CD4-positive, alpha-beta T cell treated with Interleukin-10 for 1 hour (primary cell): ENCODE measurements at places on chromosomes 6 and 20.
A peak's percentile ranks its signal among the peaks of the same experiment; 100 is the strongest.

GRCh38 chr6:160737934-160738333, 35.9 kb downstream of the PLG start:
- DNase-seq, result no peak

DNA sequence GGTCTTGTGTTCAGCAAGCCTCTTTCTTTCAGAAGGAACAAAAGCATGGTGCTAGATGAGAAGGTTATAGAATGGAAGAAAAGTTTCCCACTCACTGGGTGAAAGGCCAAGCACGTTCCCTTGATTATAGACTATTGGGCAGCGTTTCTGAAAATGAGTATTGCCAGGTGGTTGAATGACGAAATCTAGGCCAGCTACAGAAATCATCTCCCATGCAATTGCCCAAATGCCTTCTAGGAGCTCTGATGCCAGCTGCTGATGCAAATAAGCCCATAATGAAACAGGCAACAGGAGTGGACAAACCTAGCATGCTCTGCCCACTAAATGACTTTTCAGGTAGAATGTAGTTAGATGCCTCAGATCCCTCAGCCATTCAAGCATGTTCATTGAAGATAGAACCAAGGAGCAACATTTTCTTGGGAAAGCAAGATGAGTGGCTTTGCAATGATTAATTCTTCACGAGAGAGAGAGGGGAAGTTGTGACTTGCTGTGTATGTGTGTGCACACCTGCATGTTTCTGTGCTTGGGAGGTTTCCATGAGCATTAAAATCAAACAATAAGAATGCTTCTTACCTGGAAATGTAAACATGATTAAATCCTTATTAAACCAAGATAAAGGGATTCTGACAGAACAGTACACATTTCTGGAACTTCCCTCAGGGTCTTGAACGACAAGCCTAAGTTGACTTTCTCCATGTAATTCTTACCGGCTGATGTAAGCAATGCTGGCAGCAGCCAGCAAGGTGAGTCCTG, 43.6 kb downstream of the ADTRP start:
- DNase-seq, result no peak

- no peak for DNase-seq
Measured at GRCh38 chr6:47853766-47854165, 71.9 kb downstream of the OPN5 start.

DNA sequence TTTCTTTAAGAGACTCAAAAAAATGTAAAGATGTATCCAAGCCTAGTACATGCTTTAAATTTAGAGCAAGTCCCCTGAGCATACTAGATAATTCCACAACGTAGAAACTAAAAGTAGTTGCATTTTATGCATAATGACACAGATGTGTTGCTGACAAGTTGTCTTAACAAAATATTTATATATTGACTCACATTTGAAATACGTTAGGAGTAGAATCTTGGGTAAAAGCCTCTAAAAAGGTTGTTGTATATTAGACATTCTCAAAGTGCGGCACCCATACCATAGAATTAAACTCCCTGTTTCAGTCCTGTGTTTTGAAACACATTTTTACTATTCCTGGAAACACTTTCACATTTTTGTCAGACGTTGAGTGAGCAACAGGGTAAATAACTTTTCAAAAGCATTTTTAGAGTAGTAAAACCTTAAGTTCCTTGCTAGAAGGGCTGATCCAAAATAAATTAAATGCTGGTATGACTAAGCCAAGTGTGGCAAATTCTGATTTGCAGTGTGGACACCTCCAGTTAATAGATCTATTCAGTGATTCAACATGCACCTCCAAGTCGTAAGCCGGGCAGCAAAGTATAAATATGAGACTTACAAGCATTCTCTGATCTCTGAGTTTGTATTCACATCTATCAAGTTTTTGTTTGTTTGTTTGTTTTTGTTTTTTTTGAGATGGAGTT, 97.5 kb downstream of the GMDS start:
- no peak for DNase-seq

- DNase-seq, result no peak
Measured at GRCh38 chr6:47076422-47077344, 34.6 kb upstream of the ADGRF1 start.

DNA sequence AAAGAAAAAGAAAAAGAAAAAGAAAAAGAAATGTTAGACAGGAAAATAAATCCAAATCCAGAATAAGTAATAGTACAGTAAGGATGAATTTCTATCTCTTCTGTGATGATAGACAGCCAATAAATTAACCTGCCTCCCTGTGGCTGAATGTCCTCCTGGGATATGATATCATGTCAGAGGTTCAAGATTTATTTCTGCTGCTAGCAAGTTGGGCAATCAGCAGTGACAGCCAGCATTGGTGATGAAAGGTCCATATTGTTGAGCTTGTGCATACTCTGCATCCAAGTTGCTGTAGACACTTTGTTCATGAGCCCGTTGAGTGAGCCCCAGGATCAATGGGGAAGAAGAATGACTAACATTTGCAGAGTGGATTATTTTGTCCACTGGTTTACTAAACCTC, 44.9 kb upstream of the CEP85L start:
- DNase-seq, result no peak

DNA sequence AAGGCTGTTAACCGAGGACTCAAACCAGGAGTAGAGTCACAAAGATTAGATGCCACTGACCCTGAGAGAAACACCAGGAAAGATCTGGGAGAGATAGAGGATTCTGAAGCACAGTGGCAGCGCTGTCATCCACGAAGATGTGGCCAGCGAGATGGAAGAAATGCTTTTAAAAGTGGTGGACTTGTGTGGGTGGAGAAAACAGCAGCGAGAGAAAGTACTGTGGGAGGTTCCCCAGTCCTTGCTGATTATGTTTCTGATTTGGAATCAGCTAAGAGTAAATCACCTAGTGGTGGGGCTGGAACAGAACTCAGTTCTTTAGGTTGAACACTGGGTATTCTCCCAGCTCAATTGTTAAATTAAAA, 435 bp upstream of the ZNF322 start:
- peak; percentile 45 for DNase-seq

- no peak for DNase-seq
Measured at GRCh38 chr6:51182827-51183226, 364.2 kb downstream of the TFAP2B start.

- DNase-seq, result no peak
Measured at GRCh38 chr6:98024359-98024758, 741.3 kb upstream of the MMS22L start.

GRCh38 chr20:51067792-51068191, 44.9 kb upstream of the KCNG1 start:
- no peak for DNase-seq

DNA sequence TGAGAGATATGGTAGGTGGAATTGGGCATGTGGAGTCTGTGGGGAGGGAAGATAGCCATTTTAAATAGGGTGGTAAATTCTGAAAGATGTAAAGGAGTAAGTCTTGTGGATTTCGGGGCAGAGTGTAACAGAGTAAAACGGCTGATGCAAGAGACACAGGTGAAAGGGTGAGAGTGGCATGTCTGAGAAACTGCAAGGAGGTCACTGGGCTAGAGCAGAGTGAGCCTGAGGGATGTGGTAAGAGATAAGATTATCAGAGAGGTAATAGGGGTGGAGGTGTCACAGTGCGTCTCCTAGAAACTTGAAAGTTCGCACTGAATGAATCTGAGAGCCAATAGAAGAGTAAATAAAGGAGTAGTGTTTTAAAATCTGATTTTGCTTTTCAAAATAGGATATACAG, 308.1 kb downstream of the EPM2A start:
- DNase-seq, result no peak

DNA sequence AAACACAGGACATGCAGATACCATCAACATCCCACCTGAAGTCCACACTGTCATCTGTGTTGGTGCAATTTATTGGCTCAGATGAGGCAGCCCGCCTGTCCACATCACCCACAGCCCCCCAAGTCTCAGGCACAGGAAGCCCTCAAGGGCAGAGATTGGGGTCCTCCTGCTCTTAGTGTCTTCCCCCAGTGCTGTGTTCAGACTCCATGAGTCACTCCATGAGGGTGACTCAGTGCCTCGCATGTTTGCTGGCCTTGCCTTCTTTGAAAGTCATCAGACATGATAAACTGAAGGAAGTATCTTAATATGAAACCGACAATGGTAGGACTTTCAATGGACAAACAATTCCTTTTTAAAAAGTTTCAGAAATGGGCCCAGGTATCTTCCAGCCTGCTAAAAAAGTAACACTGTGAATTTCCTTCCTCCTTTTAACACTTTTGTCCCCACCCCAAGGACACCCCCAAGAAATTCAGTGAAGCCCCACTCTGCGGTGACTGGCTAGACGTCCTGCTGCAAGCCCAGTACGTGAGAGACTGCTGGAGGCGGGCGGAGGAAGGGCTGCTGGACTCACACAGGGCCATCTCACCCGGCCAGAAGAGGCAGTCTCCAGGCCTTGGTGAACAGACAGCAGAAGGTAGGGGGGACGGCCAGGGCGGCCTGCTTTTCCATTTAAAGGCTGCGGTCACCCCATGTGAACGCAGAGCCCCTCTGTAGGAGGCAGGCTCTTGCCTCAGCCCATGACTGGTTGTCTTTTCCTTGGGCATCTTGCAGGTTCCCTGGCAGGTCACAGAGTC, 43.0 kb upstream of the KCNK16 start:
- no peak for DNase-seq

- DNase-seq, result no peak
Measured at GRCh38 chr20:62367136-62367632, at the start of gene LAMA5. Gene LAMA5, minus strand, starts transcription at chr20:62367312. Its CDS starts 67 bp downstream, at chr20:62367245.

GRCh38 chr20:20814685-20815084, 102.2 kb upstream of the RALGAPA2 start:
- no peak for DNase-seq

- DNase-seq, result no peak
Measured at GRCh38 chr20:25507385-25508082, 77.8 kb downstream of the NINL start.

- DNase-seq, result no peak
Measured at GRCh38 chr20:4469910-4470309, 251.8 kb upstream of the PRND start.
